LoVo (cell line): ENCODE measurements at places on chromosomes 5 and 9.

DNA sequence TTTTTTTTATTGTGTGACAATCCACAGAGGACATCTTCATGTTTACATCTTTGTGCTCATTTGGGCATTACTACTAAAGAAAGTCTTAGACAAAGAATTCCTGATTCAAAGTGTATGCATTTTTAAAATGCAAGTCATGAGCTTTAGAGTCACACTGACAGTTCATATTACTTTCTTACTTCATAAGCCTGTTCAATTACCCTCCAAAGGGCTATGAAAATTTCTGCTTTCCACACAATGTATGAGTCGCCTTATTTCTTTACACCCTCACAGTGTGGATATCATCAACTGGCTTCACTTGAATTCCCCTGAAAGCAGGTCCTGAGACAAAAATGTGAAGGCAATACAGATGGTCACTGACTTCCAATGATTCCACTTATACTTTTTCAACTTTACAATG, 280.4 kb upstream of the PTGER4 start:
- DNase-seq: no peak

DNA sequence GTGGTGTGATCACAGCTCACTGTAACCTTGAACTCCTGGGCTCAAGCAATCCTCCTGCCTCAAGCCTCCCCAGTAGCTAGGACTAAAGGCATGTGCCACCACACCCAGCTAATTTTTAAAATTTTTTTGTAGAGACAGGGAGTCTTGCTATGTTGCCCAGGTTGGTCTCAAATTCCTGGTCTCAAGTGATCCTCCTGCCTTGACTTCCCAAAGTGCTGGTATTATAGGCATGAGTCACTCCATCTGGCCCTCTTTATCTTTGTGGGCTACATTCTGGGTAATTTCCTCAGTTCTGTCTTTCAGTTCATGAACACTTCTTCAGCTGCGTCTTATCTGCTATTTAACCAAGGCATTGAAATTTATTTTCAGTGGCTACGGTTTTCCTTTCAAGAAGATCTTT, 196.6 kb upstream of the IER5L start:
- no peak for DNase-seq

GRCh38 chr9:111161015-111161415, 122.7 kb upstream of the LPAR1 start:
- no peak for DNase-seq

- DNase-seq: no peak
These were observed 77.4 kb upstream of the FCN1 start for GRCh38 chr9:134994926-134995791.

- DNase-seq: peak; percentile 41
These were observed 76.0 kb downstream of the ARL15 start for GRCh38 chr5:54234304-54234933.
